ENCODE measurements at places on chromosomes 2 and 18.

- peak; percentile 31 for DNase-seq
Measured at GRCh38 chr2:210195101-210195852, 24.1 kb upstream of the KANSL1L start.

- no peak for DNase-seq
Measured at GRCh38 chr2:72210470-72210869, 62.8 kb upstream of the CYP26B1 start.

DNA sequence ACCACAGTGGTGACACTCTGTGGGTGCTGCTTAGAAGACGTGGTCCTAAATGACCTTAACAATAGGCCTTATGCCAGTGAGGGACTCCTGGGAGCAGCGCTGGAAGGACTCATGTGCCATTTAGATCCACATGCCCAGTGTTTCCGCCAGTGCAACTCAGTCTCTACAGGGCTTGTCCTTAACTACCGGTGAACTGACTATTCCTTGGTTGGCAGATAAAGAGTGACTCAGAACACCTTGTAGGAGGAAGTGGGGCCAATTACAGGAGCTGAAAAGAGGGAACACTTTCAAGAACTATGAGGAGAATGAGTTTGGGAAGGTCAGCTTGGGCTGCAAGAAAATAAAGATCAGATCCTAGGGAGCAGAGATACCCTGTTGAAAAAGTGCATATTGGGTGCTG lies 1.8 kb upstream of the CDK5R2 start:
- no peak for DNase-seq

GRCh38 chr18:666177-666576 lies 8.7 kb downstream of the TYMS start:
- DNase-seq = no peak

DNA sequence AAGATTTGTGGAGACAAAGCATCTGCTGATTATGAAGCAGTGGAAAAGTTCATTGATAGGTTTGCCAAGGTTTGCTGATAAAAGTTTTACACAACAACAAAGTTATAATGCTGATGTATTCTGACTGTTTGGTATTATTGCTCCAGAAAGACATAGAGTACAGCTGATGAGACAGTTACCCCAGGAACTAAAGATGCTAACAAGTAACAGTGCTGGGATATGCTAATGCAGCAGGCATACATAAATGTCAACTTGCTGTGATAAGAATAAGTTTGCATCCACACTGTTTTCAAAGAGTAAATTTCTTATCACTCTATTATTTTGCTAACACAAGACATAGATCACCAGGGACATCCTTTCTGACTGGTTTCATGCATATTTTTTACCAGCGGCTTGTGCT lies 1221.3 kb upstream of the CELF4 start:
- DNase-seq = no peak

DNA sequence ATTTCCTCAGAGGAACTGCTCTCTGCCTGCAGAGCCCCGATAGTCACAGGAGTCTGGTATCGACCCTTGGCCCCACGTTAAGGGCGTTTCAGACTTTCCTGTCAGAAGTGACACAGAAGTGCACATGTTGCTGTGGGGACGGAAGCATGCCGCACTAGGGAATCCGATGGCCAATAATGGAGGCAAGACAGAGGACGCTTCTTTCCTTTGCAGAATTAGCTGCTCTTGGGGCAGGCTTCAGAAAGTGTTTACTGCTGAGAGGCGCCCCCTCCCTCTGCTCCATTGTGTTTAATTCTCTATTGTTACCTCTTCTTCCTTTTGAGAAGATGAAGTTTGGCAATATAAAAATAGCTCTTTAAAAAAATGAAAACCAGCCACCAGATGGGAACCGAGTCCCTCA lies 118.6 kb upstream of the EML6 start:
- DNase-seq = no peak

DNA sequence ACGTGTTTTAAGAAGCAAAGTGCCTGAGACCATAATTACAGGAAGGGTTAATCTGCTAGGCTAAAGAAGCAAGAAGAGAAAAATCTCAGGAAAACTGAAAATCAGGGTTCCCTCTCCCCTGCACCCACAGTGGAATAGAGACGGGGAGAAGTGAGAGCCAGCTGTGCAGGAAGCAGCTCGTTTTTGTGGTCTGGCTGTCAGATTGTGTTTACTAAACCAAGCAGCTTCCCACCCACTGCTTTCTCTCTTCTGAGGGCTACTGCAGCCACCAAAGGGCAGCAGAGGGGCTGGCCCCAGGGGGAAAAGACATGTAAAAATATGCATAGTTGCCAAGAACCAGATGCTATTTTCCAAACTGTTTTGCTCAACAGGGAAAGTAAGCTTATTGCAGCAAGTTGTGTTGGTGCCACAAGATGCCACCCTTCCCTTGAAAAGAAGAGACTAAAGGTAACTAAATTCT lies 72.6 kb upstream of the THUMPD2 start:
- DNase-seq = peak; percentile 62

DNA sequence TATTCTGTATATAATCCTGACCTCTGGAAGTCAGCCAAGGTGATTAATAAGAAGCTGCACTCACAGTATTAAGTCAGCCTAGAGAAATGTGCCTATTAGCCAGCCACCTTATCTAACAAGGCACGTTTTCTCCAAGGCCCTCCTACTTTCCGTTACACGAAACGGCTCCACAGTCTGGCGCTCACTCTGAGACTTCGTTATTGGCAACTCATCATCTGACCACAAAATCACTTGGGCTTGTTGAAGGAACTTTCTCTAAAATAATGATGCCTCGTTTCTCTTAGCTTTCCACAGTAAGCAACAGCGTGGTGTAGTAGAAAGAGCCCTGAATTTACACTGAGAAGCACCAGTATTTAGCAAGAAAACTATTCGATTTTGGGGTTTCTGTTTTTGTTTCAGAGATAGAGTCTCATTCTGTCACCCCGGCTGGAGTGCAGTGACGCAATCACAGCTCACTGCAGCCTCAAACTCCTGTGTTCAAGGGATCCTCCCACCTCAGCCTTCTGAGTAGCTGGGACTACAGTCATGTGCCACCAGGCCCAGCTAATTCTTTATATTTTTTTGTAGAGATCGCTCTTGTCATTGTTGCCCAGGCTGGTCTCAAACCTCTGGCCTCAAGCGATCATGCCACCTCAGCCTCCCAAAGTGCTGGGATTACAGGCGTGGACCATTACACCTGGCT lies 53.6 kb upstream of the SLC14A1 start:
- peak; percentile 63 for DNase-seq

GRCh38 chr2:186868344-186868743 lies 19.4 kb upstream of the ZSWIM2 start:
- DNase-seq = no peak

- no peak for DNase-seq
Measured at GRCh38 chr2:195501746-195502145, 155.3 kb upstream of the SLC39A10 start.

DNA sequence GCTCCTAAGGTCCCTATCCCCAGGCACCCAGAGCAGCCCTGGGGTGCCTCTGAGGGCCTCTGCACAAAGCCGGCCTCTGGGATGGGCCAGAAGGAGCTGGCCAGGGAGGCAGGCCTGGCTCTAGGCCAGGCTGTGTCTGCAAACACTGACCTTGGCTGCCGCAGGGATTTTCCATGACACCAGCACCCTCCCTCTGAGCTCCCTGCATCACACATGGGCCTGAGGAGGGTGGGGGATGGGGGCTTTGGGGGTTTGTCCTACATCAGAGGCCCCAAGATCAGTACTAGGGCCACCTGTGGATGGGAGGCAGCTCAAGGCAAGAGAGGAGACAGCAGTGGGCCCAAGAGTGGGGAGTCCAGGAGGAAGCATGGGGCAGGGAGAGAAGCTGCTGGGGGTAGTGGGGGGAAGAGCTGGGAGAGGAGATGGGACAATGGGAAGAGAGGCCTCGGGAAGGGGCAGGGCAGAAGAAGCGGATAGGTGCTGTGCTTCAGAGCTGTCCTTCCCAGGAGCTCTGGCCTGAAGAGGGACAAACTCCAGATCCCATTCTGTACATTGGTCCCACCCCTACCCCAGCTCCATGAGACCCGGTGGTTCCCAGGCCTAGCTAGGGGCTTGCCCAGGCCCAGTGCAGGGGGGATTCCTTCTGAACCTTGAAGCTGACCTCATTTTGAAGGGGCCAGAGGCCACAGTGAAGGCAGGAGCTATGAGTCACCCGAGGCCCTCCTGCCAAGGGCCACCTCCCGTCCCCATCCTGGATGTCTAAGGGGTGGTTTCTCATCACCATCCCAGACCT lies 28.0 kb downstream of the KCNK3 start:
- DNase-seq = peak; percentile 76

DNA sequence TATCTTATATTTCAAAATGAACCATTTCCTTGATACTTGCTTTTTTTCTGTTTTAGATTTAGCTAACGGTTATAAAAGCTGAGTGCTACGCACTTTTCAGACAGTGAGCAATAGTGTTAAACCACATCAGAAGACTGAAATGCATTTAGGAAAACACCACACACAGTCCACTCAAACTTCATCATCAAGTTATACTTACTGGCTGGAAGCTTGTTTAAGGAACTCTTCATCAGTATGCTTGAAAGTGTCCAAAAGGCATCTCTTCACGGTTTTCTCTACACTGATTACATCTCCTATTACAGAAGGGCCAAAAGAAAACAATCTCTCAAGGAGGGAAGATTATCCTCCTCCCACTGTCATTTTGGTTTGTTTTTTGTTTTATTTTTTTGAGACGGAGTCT lies 19.7 kb downstream of the ILKAP start:
- no peak for DNase-seq

GRCh38 chr2:85179541-85179940 lies 46.3 kb downstream of the TCF7L1 start:
- no peak for DNase-seq
